ENCODE measurements at places on chromosomes 3 and 15.

- no peak for DNase-seq
These were observed 118.5 kb downstream of the DUT start for GRCh38 chr15:48449734-48450133.

- peak; percentile 42 for DNase-seq
These were observed 110.8 kb downstream of the TBC1D2B start for GRCh38 chr15:77966540-77967234.

DNA sequence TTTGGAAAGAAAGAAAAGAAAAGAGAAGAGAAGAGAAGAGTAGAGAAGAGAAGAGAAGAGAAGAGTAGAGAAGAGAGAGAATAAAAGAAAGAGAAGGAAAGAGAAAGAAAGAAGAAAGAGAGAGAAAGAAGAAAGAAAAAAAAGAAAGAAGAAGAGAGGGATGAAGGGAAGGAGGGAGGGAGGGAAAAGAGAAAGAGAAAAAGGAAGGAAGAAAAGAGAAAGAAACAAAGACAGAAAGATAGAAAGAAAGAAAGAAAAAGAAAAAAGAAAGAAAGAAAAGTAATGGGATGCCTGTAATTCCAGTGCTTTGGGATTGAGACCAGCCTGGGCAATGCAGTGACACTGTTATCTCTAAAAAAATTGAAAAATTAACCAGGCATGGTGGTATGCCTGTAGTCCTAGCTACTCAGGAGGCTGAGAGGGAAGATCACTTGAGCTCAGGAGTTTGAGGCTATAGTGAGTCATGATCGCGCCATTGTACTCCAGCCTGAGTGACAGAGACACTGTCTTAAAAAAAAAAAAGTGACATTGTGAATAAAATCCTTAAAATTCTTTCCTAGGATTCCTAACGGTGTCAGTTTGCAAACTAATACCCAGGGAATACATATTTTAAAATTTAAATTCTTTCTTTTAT lies 1.7 kb downstream of the RASL12 start:
- DNase-seq, result no peak

GRCh38 chr3:188553569-188553968 lies 399.6 kb downstream of the LPP start:
- no peak for DNase-seq

- peak; percentile 39 for DNase-seq
These were observed 28.4 kb downstream of the CCDC12 start for GRCh38 chr3:46947981-46948791.

GRCh38 chr3:119639494-119640350 lies 20.7 kb downstream of the POPDC2 start:
- no peak for DNase-seq

- no peak for DNase-seq
These were observed 292.6 kb upstream of the DPH6 start for GRCh38 chr15:35838424-35839111.

- DNase-seq, result no peak
These were observed 180.4 kb downstream of the GOLGA8K start for GRCh38 chr15:32222716-32223115.

DNA sequence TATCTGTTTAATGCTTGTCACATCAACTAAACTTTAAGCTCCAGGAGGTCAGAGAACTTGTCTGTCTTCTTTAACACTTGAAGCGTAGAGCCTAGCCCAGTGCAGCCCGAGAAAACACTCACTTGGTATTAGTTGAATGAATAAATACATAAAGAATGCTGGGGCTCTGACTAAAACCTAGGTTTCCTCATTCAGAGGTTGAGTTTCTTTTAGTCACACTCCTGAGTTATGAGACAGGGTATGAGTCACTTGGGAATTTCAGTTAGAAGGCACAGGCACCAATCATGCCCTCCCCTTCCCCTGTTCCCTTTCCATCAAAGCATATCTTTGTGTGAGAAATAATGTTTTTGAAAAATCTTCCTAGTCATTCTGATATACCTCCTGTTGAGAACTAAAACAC lies 589.8 kb upstream of the DPPA4 start:
- DNase-seq, result no peak
